Thymus (tissue), 14 donors: ENCODE measurements at places on chromosomes 2 and 18. TPM values are rescaled to one million over a fixed set of nuclear protein-coding genes. Genes with fewer than 3 reads are reported as not detected.

The RAPGEF4 gene
- 3.6 TPM for polyA plus RNA-seq

The IL36G gene
- 2.7 TPM for polyA plus RNA-seq

The BMP10 gene
- 0.02 TPM for polyA plus RNA-seq

The GPR55 gene
- 1.9 TPM for polyA plus RNA-seq

The DYSF gene
- polyA plus RNA-seq, result 5.8 TPM

The SOX11 gene
- 0.07 TPM for polyA plus RNA-seq

The RPRD1A gene
- 26.6 TPM for polyA plus RNA-seq

The LRP1B gene
- polyA plus RNA-seq, result 0.18 TPM

The CROCC2 gene
- polyA plus RNA-seq, result 0.02 TPM

The ALKAL2 gene
- 13.3 TPM for polyA plus RNA-seq

The ZNF532 gene
- 11.9 TPM for polyA plus RNA-seq

The INHBB gene
- 9.0 TPM for polyA plus RNA-seq

The IER3IP1 gene
- polyA plus RNA-seq, result 15.5 TPM

The ZNF385B gene
- polyA plus RNA-seq, result 2.0 TPM

The TMEM200C gene
- 0.18 TPM for polyA plus RNA-seq

The KLHL14 gene
- 0.64 TPM for polyA plus RNA-seq

The DCDC2C gene
- polyA plus RNA-seq, result 0.21 TPM
